Stimulated activated CD8-positive, alpha-beta memory T cell treated with anti-CD3 and anti-CD28 coated beads, Interleukin-12 subunit alpha, Interleukin-12 subunit beta, amount 100 ng/mL, for 4 hours (primary cell): ENCODE measurements at places on chromosomes 2 and 18.

DNA sequence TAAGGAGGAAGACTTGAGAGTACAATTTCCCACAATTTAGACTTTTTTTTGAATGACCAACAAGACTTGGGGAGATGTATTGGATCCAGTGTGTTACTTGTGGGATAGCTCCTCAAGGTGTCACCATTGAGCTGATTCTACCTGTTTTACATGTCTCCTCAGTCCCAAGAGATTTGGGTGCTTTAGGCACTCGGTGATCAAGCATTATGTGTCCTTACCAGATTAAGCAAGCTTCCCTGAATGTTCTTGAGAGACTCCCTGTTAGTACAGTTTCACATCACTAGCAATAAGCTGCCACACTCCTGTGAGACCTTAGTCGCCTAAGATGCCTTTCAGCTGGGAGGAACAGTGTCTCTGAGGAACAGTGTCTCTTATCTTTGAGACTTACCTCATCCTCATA, 384.3 kb upstream of the SYT4 start:
- no peak for DNase-seq

- no peak for DNase-seq
These were observed 59.8 kb downstream of the BCL2 start for GRCh38 chr18:63259567-63260379.

- no peak for DNase-seq
These were observed 27.0 kb upstream of the ST3GAL5 start for GRCh38 chr2:85915606-85916303.

DNA sequence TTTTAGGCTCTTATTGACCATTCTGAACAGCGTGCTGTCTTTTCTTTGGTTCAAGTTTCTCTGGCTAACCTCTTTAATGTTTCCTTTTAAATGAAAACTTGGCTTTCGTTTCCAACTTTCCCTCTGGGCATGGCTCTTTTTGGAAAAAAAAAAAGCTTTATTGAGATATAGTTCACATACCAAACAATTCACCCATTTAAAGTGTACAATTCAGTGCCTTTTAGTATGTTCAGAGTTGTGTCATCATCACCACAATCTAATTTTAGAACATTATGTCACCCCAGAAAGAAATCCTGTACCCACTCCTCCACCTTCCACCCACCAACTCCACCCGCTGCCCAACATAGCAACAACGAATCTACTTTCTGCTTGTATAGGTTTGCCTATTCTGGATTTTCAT, 322.4 kb downstream of the ADCYAP1 start:
- no peak for DNase-seq

DNA sequence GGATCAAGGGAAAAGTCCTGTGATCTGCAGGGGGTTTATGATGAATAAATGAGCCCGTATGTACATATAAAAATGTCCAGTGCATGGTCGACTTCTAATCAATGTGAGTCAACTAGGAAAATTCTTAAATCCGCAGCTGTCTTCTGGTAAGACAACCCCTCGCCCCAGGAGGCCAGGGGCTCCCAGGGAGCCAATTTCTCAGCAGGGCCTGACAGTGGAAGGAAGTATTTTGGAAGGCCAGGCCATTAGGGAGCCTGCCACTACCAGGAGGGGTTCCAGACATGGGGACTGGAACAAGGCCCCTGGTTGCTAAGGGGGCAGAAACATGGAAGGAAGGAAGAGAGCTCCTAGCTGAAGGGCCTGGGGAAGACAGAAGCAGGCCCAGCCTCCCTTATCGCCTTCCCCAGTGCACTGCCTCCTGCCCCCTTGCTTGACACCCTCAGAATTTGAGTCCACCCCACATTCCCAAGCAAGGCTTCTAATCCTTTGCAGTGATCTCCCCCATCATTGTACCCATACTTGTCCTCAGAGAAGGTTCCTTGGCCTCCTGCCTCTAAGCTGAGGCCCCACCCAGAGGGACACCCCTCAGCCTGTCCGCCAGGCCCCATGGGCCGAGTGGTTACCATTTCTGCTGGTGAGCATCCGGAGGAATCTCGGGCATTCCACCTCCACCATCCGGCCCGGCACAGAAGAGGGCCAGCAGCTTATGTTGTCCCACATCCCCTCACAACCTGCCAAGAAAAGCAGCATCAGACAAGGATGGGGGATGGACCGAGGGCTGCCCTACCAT, 45.9 kb downstream of the SCTR start:
- no peak for DNase-seq

DNA sequence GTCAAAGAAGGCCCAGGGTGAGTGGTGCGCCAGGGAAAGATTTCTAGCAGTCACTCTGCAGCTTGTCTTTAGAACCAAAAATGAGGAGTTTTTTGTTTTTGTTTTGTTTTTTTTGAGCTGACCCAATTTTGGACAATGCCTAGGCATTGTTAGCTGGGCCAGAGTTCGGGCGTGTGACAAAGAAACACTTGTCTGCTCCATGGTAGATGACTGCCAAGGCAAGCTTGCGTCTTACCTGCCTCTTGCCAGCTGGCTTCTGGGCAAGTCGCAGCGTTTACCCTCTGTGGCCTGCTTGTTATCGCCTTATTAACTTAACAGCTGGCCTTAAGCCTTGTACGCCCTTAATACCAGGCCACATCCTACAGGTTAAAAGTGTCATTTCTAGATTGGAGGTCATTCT, 114.3 kb downstream of the GALNT1 start:
- DNase-seq, result no peak

GRCh38 chr2:196263181-196263747, 91.9 kb upstream of the STK17B start:
- DNase-seq, result no peak

DNA sequence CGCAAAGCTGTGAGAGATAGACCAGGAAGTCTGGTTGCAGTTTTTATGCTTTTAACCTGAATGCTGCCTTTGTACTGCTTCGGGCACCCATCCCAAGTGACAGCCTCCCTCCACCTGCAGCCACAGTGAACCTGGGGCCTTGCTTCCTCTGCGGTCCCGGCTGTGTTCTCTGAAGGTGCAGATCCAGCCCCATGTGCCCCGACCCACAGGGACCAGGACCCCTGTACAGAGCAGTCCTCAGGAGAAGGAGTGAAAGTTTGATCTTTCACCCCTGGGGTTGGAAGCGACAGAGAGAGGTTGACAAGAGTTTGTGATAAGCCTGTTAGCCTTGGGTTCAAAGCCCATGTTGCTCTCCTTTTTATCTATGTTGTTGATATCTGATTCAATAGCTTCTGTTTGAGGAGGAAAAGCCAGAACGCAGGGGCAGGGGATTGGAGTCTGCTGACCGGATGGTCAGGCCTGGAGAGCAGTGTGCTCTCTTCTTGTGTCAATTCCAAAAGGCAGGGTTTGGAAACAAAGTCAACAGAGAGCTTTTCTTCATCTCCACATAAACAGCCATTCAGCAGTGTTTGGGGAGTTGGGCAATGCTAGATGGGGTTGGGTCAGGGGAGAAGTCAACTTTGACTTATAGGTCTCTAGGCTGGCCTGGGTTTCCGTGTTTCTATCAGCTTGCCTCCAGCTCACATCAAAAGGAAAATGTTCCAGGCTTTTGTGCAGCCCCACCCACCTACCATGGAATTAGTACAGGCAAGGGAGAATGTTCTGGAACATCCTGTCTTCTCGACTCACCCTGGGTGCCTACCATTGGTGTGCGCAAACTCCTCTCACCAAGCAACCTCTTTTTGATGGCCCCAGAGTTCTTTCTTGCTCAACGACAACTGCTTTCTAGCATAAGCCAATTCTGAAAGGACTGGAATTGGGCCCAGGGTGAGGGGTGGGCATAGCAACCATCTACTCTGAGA, 214.9 kb downstream of the ALPK2 start:
- DNase-seq, result no peak

- no peak for DNase-seq
These were observed 253.7 kb upstream of the LINC00305 start for GRCh38 chr18:64402636-64403035.

DNA sequence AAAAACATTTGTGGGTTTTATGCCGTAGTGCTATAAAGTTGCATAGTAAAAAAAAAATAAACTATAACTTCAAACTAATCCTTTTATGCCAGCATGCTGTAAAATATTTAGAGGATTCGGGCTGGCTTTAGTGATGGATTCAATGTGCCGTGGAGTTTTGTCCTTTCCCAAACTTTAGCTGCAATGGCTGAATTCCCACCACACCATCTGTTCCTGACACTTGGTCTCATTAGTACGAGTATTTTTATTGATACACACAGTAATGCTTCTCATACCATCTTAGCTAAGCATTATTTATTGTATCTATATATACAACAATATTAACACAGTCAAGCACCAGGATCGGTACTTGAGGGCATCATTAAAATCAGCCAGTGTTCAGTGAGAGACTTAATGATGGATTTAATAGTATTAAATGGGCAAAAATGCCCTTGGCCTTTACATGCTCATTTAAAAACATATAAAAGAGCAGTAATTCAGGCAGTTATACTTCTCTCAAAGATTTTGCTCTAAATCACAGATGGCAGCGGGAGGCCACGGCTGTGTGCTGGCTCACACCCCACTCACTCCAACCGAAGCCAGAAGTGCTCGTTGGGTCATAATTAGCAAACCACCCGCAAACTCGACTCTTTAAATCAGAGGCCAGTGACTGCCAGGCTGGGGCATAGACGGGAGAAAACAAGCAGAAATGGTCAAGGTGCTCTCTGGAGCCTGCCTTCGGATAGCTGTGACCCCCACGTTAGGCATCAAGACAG, 297.0 kb upstream of the REV1 start:
- DNase-seq, result no peak

GRCh38 chr2:217740178-217740577, 262.6 kb downstream of the TNS1 start:
- DNase-seq, result no peak

GRCh38 chr2:127220768-127221527, 849 bp upstream of the CYP27C1 start:
- no peak for DNase-seq

- no peak for DNase-seq
These were observed 83.1 kb downstream of the PTH2R start for GRCh38 chr2:208489687-208490086.

DNA sequence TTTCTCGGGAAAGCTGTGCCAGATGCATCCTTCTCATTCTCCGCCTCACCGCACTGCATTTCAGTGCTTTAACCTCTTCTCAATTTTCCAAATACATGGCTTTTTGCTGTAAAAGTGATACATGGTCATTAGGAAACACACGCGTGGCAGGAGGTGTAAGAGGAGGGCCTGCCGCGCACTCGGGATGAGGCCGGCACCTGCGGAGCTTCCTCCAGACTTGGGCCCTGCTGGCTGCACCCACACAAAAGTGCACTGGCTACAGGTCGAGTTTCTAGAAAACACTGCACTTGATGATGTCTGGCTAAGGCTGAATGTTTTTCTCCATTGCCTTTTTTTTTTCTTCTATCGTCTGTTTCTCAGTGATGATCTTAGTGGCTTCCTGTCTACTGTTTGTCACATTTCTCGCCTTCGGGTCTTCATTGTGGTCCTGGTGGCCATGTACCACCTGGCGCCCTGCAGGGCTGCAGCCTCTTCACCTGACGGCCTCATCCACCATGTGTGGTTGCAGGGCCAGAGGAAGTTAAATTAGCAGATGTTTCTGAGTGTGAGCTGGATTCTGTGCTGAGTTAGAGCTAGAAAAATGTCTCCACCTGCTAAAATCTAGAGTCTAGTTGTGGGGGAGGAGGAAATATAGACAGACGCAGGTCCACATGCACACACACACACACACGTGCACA, 7.6 kb downstream of the KCNG2 start:
- DNase-seq, result no peak

GRCh38 chr18:13621886-13622619, 104.3 kb downstream of the FAM210A start:
- DNase-seq, result no peak

DNA sequence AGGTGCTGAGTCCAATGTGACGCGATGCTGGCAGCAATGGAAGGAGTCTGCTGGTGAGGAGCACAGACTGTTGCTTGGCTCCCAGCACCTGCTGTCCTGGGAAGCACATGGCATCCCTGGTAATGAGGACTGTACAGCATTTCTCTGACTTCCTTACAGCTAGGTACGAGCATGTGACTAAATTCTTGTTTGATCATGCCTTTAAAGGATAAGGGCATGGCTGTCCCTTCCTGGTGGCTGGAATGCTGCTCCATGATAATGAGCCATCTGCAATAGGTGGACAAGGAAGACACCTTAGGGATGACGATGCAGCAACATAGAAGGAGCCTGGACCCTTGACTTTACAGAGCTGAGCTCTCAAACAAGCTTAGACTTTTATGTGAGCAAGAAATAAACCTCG, 278.0 kb upstream of the SPRED2 start:
- no peak for DNase-seq

- no peak for DNase-seq
These were observed 271.7 kb upstream of the FSIP2 start for GRCh38 chr2:185466915-185467314.

DNA sequence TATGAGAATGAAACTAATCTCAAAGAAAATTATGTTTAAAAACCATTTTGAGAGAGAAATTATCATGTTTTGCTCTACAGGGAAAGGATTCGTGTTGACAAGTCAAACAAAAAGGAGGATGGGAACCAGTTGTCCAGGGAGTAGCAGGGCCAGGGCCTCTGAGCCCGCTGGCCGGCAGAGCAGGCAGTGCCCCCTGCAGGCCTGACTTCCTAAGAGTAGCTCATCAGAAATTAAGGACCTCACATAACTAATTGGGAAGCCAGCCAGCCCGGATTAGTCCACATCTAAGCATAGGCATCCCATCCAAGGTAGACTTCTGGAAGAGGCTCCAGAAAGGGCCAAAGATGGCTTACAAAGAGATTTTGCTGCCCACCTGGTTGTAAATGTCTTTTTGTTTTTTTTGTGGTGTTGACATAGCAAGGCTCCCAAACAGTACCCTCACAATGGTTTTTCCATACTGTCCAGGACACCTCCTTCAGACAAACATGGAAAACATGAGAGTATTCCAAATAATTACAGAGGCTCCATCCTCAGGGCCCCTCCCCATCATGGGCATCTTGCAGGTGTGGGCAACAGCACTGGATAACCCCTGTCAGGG, 241.2 kb upstream of the TANK start:
- DNase-seq, result no peak

- DNase-seq, result no peak
These were observed 9.9 kb downstream of the SH2D6 start for GRCh38 chr2:85428343-85428881.

- DNase-seq, result no peak
These were observed 1.0 kb upstream of the NPHP1 start for GRCh38 chr2:110205660-110206455.

DNA sequence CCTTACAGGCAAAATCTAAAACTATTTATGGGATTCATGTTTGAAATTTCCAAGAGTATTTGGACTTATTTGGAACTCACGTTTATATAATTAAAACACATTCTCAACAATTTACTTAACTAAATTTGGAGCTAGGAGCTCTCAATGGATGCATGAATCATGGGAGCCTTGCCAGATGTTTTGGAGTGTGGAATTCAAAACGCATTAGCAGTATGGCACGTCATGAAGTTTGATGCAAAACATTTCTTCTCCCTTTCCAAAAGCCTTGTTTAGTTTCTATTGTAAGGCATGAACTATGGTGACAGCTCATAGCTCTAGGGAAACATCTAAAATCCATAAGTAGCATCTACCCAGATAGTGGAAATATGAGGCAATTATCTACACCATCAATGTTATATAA, 701.6 kb downstream of the SATB2 start:
- no peak for DNase-seq

GRCh38 chr2:96913398-96914202, 43.7 kb upstream of the SEMA4C start:
- DNase-seq, result peak; percentile 17
